Tibial nerve (tissue), 4 donors: ENCODE measurements at places on chromosomes 7 and 10. TPM values are rescaled to one million over a fixed set of nuclear protein-coding genes. Genes with fewer than 3 reads are reported as not detected.

DNA sequence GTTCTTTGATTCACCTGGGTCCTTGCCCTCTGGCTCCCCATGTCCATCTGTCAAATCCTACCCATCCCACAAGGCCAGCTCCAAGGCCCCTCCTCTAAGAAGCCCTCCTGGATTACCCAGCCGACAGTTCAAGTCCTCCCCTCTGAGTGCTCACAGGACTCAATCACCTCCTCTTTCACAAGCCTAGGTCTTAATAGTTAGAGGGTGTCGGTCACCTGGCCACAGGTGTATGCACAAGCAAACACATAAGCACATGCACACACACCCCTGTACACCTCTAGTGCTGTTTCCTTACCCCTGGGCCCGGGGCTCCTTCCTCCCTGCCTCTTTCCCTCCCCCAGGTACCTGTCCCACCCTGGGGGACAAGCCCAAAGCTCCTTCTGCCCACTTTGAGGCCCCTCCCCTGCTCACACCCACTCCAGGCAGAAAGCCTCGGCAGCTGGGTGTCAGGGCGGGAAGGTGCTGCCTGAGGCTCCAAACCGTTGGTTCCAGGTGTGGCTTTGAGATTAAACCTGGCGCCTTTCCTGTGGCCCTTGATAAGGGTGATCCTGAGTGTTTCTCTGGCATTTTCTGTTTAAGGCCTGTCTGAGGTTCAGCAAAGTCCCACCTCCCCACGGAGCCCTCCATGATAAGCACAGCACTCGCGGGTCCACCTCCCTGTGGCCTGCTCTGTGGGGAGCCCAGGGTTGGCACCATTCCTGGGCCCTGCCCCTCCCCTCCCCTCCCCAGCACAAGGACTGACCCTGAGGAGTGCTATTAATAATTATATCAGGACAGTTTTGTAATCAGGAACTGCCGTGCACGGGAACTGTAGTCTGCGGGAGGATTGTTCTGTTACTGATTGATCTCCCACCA is 14.6 kb upstream of the AQP1 start:
- DNase-seq = no peak
- H3K36me3 ChIP-seq = peaks cover 4% of the 10 kb centered on the region
- H3K27ac ChIP-seq = no peak overlapping the region

DNA sequence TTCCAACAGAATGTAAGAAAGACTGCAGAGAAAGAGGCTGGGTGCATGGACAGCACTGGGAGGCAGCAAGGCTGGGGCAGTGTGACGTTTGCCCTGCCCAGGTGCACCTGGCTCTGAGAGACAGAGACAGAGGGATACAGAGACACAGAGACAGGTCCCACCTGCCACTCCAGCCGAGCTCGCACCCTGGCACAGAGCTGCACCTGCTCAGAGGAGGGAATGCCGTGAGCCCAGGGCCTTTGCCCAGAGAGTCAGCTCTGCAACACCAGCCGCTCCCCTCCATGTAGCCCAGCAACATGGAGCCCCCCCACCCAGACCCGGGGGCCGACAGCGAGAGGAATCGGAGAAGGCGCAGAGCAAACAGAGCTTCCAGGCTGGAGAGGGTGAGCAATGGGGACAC is 35.3 kb upstream of the PROSER2 start:
- no peaks in the 10 kb centered on the region for H3K4me1 ChIP-seq
- no peaks in the 10 kb centered on the region for H3K27me3 ChIP-seq
- DNase-seq = no peak
- no peaks in the 10 kb centered on the region for H3K36me3 ChIP-seq
- H3K4me3 ChIP-seq = no peak overlapping the region

The SLC18A3 gene
- total RNA-seq = not detected

DNA sequence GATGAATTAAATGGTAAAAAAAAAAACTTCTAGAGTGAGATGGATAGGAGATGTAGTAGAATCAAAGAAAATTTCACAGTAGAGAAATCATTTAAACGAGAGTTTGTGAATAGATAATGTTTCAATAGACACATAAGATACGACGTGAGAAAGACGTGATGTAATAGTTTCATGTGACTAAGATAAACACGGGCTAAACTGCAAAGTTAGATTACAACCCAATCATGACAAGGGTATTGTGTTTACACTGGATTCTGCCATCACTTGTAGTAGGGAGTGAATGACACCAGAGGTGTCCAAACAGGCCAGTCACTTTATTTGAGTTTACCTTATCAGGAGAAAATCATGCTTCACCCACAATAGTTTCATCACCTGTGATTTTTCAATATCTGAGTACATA is 21.6 kb downstream of the SEMA3D start:
- no peak overlapping the region for H3K4me3 ChIP-seq
- peaks cover 11% of the 10 kb centered on the region for H3K4me1 ChIP-seq
- H3K27ac ChIP-seq = no peak overlapping the region
- DNase-seq = no peak
- H3K36me3 ChIP-seq = no peaks in the 10 kb centered on the region

The CFAP69 gene
- 18.9 TPM for total RNA-seq

DNA sequence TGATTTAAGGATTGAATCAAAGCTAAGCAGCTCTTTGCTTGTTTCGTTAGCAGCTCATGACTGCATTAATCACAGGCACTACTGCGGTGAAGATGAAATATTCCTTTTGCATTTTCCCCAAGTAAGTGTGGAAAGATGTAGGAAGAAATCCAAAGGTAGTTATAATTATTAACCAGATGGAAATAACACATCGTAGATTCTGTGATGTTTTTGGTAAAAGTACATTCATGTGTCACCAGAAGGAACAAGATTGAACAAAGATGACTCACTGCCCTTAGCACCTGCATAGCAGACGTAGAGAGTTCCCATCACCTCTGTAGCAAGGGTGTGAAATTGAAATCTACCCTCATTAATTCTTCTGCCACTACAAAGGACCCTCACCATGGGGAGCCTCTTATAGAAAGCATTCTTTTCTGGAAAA is 37.1 kb downstream of the SMURF1 start:
- H3K4me1 ChIP-seq = peaks cover 35% of the 10 kb centered on the region
- H3K36me3 ChIP-seq = no peaks in the 10 kb centered on the region
- no peak for DNase-seq
- H3K4me3 ChIP-seq = no peak overlapping the region

The RPEL1 gene
- not detected for total RNA-seq

GRCh38 chr10:103930881-103931280 is 12.9 kb upstream of the STN1 start:
- no peaks in the 10 kb centered on the region for H3K36me3 ChIP-seq
- no peak overlapping the region for H3K4me3 ChIP-seq
- H3K4me1 ChIP-seq = no peaks in the 10 kb centered on the region
- no peak overlapping the region for H3K27ac ChIP-seq
- H3K27me3 ChIP-seq = no peaks in the 10 kb centered on the region
- no peak for DNase-seq

DNA sequence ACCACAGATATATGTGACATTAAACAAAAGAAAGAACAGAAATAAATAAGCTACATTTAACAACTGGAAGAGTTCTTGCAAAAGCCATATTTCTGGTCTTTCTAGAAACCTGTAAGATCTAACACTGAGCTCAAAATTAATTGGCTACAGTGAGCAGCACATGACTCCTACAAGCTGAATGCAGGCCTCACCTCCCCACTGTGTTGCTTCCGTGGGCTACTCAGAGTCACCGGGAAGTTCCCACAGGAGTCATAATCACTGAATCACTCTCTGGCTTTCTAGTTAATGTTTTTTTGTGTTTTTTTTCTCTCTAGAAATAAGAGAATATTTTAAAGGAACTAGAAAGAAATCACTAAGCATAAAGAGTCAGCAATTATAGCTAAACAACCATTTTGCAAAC is 10.2 kb upstream of the MRPS24 start:
- no peaks in the 10 kb centered on the region for H3K27me3 ChIP-seq
- peaks cover 3% of the 10 kb centered on the region for H3K36me3 ChIP-seq
- H3K4me1 ChIP-seq = peaks cover 17% of the 10 kb centered on the region
- no peak overlapping the region for H3K27ac ChIP-seq
- H3K4me3 ChIP-seq = no peak overlapping the region

GRCh38 chr10:95663496-95663895 is 7.0 kb upstream of the ALDH18A1 start:
- H3K27me3 ChIP-seq = no peaks in the 10 kb centered on the region
- H3K4me3 ChIP-seq = no peak overlapping the region
- H3K36me3 ChIP-seq = no peaks in the 10 kb centered on the region
- H3K27ac ChIP-seq = no peak overlapping the region
- H3K4me1 ChIP-seq = no peaks in the 10 kb centered on the region
- no peak for DNase-seq

The UPK3B gene
- total RNA-seq = 2.1 TPM

DNA sequence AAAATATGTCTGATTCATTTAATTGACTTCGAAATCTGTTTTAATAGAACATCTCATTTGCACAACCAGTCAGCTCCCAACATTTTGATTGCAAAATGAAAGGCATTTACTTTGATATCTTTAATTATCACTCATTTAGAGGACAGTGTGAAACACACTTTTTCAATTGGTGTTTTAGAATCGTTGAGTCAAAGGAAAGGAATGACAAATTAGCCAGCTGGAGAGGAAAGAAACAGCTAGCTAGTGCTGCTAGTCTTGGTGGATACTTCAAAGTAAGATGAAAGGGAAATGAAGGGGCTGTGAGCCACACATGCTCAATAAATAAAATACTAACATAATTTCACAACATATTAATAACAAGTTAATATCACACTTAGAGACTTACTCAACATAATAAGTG is 570.2 kb downstream of the PHTF2 start:
- H3K27me3 ChIP-seq = no peaks in the 10 kb centered on the region
- H3K4me3 ChIP-seq = no peak overlapping the region
- no peaks in the 10 kb centered on the region for H3K4me1 ChIP-seq
- no peak overlapping the region for H3K27ac ChIP-seq
- DNase-seq = no peak

GRCh38 chr7:55271661-55272060 is 93.5 kb upstream of the LANCL2 start:
- H3K27me3 ChIP-seq = no peaks in the 10 kb centered on the region
- H3K27ac ChIP-seq = no peak overlapping the region
- H3K36me3 ChIP-seq = no peaks in the 10 kb centered on the region
- no peaks in the 10 kb centered on the region for H3K4me1 ChIP-seq
- DNase-seq = no peak

The RAMP3 gene
- total RNA-seq = 108 TPM

The C7orf33 gene
- not detected for total RNA-seq

The OGDHL gene
- total RNA-seq = not detected

DNA sequence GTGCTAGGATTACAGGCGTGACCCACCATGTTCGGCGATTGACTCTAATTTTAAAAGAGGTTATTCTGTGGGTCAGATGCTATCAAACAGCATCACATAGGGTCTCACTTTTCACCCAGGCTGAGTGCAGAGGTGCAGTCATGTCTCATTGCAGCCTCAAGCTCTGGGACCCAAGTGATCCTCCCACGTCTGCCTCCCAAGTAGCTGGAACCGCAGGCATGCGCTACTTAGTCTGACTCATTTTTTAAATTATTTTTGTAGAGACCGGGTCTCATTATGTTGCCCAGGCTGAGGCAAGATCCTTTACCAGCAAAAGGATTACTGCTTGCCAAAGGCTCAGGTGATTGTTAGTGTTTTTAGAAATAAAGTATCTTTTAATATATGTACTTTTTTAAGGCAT is 42.9 kb upstream of the STOX1 start:
- no peak for DNase-seq
- no peak overlapping the region for H3K4me3 ChIP-seq
- no peaks in the 10 kb centered on the region for H3K27me3 ChIP-seq
- H3K4me1 ChIP-seq = no peaks in the 10 kb centered on the region

The TRPV6 gene
- total RNA-seq = 0.78 TPM

GRCh38 chr7:3187444-3188040 is 113.5 kb upstream of the SDK1 start:
- H3K4me3 ChIP-seq = no peak overlapping the region
- no peaks in the 10 kb centered on the region for H3K4me1 ChIP-seq

The CNPY1 gene
- total RNA-seq = not detected

- H3K36me3 ChIP-seq = no peaks in the 10 kb centered on the region
- H3K4me3 ChIP-seq = no peak overlapping the region
- peaks cover 20% of the 10 kb centered on the region for H3K4me1 ChIP-seq
- no peak for DNase-seq
- peaks cover 44% of the 10 kb centered on the region for H3K27me3 ChIP-seq
Measured at GRCh38 chr7:103447073-103447960, 1.3 kb upstream of the SLC26A5 start.

GRCh38 chr10:5252177-5253037 is 55.8 kb downstream of the AKR1C4 start:
- no peaks in the 10 kb centered on the region for H3K27me3 ChIP-seq
- no peak overlapping the region for H3K27ac ChIP-seq
- DNase-seq = no peak

GRCh38 chr7:128878226-128879105 is 15.8 kb downstream of the ATP6V1F start:
- no peaks in the 10 kb centered on the region for H3K27me3 ChIP-seq
- no peak for DNase-seq
- H3K27ac ChIP-seq = no peak overlapping the region

The ANKRD2 gene
- total RNA-seq = not detected

The ITIH2 gene
- not detected for total RNA-seq

DNA sequence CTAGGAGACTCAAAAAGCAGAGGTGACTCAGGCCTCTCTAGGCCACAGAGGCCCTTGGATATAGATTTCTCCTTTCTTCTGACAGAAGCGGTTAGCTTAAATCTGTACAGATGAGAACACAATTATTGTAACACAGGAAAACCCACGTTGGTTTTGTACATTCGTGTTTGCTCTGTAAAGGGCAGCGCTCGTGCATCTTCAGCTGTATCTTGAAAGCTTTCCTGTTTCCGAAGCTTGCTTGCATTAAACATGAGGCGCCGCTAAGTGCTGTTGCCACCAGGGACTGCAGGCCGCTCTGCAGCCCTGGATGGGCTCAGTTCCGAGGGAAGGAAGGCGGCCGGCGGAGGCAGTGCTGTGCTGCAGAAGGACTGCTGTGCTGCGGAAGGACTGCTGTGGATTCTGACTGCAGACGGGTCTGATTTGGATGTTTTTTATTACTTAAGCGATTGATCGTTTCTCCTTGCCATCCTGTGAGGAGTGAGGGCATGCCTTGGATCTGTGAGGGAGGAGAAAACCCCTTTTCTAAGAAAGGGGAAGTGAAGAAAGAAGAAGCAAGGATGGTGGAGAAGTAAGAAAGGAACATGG is 53.3 kb downstream of the FHIP2A start:
- H3K4me3 ChIP-seq = no peak overlapping the region
- no peak for DNase-seq
- H3K4me1 ChIP-seq = peaks cover 7% of the 10 kb centered on the region
- H3K27ac ChIP-seq = no peak overlapping the region
- H3K36me3 ChIP-seq = no peaks in the 10 kb centered on the region

The SUGCT gene
- total RNA-seq = 7.3 TPM
